ENCODE measurements at places on chromosomes 2 and 18.
A peak's percentile ranks its signal among the peaks of the same experiment; 100 is the strongest.

- DNase-seq = peak; percentile 69
Observed at GRCh38 chr2:22355816-22356433, 1029.1 kb upstream of the KLHL29 start.

DNA sequence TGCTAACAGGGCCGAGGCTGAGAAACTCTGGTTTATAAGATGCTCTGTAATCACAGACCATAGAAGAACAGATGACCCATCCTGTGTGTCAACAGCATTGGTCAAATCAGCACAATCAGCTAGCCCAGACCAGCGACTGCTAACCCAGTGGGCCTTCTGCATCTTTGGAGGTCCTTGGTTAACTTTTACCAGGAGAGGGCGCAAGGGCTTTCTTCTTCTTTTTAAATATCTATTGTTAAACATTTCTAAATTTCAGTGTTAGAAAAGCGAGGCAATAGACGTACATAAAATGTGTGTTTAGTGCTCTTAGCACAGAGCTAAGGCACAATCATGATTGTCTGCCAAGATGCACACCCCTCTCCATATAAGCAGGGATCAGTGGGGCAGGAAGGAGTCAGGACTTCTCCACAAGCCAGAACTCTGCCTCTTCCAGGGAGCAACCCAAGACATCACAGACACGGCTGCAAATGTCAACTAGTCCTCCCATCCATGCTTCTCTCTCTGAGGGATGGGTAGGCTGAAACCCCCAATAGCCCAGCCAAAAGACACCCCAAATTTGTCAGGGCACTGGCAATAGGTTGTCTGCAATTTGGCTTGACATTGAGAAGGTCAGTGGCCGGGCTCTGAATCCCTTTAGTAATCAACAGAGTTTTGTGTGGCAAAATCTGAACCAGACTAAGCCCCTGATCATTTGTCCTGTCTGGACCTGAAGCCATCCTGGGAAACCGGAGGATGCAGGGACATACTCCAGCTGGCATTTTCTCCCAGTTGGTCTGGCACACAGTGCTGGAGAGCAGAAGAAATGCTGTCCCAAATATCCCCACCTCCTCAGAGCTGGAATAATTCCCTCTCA lies 188.2 kb downstream of the BCL2 start:
- peak; percentile 54 for DNase-seq

DNA sequence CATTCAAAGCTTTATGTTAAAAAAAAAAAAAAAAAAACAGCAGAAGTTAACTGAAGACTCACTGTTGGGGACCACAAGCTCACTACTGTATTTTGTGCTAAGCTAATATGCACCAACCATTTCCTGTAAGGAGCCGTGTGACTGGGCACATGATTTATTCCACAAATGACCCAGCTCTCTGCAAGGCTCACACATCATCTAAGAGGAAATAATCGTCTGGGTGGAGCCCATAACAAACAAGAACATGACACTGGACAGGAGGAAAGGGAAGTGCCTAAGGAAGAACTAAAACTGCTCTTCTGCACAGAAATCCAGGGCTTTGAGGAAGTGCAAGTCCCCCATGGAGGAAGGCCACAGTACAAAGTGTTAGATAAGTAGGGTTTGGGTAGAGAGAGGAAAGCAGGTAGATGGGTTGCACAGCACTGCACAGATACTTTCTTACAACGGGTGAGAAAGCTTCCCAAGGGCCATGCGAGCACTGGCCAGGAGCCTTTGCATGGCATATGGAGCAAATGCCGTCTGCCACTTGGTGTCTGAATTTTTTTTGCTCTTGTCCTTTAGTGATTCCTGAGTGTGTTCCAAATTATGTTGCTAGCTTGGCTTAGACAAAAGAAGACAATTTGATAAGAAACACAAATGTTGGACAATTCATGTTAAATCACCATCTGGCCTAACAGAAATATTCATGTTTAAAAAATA lies 24.4 kb downstream of the NFE2L2 start:
- no peak for DNase-seq

- DNase-seq = peak; percentile 76
Observed at GRCh38 chr18:58247363-58247834, 203.4 kb downstream of the NEDD4L start.

- DNase-seq = no peak
Observed at GRCh38 chr2:28399956-28400355, 7.3 kb downstream of the FOSL2 start.

DNA sequence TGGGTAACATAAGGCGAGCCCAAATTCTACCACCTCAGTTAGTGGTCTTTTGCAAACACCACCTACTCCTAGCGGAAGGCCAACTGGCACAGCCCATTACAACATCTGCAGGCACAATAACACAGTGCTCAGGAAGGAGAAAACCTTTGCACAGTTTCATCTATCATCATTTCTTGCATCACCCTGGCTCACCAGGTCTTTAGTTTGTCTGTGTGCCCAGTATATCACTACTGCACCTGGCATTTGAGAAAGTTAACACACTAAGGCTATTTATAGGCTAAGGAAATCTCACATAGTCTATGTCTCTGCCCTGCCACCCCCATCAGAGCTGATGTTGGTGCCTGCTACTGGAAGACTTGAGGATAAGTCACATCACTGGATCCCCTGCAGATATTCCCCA lies 484.0 kb downstream of the SATB2 start:
- DNase-seq = no peak

DNA sequence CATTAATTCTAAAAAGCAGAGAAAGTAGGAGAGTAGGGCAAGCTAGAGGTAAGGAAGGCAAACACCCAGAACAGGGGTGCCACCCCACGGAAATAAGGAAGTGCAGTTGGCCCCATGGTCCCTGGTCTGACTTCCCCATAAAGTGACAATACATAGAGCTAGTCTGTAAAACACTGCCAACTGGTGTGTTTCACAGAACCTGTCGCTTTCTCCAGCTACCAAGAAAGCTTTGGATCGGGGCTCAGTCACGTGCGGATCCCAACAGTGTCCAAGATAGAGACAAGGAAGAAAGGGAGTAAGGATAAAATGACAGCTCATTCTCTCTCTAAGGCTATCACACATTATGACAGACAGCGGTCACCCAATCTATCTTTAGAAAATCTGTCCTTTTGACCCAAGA lies 36.4 kb downstream of the TBC1D8 start:
- no peak for DNase-seq

DNA sequence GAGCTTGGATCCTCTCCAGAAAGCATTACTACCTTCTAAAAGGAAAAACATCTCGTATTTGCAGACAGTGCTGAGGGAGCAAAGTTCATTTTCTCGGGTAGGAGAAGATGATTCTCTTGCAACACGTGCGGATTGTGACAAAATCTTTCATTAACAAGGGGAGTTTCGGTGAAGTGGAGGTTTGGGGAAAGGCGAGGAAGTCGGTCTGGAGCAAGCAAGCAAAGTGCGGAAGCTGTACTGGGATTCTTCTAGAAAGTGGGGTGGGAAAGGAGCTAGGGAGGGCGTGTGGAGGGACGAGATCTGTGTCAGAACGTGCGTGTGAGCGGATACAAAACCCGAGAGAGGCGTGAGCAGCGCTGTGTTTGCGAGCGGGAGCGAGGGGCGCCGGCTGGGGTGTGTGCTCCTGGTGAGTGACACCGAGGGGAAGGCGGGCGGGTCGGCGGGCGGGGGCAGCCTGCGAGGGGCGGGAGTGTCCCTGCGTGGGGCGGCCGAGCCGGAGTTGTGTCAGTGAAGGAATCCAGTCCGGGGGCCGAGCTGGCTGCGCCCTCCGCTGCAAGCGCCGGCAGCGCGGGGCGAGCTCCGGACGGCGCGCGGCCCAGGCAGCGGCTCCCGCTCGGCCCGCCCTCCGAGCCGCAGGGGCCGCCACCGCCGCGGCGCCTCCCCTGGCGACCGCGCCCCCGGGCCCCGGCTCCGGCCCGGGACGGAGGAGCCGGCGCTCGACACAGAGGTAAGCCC lies at the start of gene SPATS2L:
SPATS2L (plus strand) TSS at position 498 of the 735 bp plus-strand sequence. CDS start 82,552 bp downstream, outside the sequence.
- DNase-seq = no peak

All from retina (tissue), 1 donor.